ENCODE measurements at places on chromosomes 1 and 21. TPM values are rescaled to one million over a fixed set of nuclear protein-coding genes. Genes with fewer than 3 reads are reported as not detected.

DNA sequence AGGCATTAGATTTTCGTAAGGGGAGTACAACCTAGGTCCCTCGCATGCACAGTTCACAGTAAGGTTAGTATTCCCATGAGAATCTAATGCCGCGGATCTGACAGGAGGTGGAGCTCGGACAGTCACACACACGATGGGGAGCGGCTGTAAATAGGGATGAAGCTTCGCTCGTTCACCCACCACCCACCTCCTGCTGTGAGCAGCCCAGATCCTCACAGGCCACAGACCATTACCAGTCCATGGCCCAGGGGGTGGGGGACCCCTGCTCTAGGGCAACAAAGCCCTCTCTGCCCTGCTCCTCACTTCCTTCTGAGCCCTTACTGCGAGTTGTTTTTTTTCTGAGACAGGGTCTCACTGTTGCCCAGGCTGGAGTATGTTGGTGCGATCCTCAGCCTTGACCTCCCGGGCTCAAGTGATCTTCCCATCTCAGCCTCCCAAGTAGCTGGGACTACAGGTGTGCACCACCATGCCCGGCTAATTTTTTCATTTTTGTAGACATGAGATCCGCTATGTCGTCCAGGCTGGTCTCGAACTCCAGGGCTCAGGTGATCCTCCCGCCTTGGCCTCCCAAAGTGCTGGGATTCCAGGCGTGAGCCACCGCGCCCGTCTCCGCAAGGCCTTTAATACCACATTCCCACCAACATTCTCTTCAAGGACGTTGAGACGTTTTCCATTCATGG lies 21.3 kb downstream of the TRPM2 start:
- DNase-seq: no peak

DNA sequence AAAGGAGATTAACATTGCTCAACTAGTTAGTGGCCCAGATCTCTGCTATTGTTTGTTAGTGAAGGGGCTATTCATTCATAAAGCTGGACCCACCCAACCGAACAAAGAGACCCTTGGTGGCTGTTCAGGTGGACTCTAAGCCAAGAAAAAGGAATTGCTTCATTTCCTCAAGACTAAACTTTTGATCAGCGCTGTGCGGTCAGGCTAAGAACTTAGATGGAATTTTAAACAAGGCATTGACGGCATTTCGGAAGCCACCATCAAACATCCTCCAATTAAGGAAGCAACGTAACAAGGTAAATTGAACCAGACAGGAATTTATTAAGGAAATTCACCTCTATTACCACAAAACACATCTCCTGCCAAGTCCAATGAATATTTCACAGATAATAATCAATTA lies 19.9 kb upstream of the SHCBP1L start:
- no peak for DNase-seq

DNA sequence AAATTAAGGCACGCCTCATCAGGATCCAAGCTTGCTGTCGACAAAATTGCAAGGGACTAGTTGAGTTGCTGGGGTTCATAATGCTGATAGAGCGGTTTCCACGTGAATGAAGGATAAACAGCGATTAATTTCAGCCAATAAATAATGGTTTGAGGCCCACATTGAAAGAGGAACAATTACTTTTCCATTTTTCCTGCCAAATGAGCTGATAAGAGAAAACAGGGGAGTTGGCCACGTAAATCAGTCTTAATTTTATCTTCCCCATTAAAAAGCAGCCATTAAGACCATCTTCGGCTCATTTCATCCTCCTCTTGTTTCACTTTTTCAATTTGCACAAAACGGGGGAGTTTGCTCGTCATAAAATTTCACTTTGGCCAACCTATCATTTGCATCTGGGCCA lies 235.5 kb upstream of the RRP15 start:
- no peak for DNase-seq

The SPATA46 gene
- total RNA-seq: not detected

The MIXL1 gene
- total RNA-seq: not detected
